Foreskin keratinocyte (primary cell): ENCODE measurements at places on chromosomes 13 and 19. TPM values are rescaled to one million over a fixed set of nuclear protein-coding genes. Genes with fewer than 3 reads are reported as not detected.

NECTIN2 gene
- total RNA-seq = 53.9 and 55.8 TPM in 2 replicates

CRB3 gene
- total RNA-seq = 14.9 and 15.3 TPM in 2 replicates

FGF22 gene
- not detected in 2 replicates for total RNA-seq

UNC13A gene
- 0.03 and 0.04 TPM in 2 replicates for total RNA-seq

IRGC gene
- not detected in 2 replicates for total RNA-seq

UPF1 gene
- total RNA-seq = 56.7 and 58.1 TPM in 2 replicates

ZNF112 gene
- total RNA-seq = 3.2 and 3.3 TPM in 2 replicates

ZNF497 gene
- total RNA-seq = 0.28 and 0.41 TPM in 2 replicates

PGLYRP1 gene
- total RNA-seq = not detected in 2 replicates

ZNF587 gene
- total RNA-seq = 19.4 and 20.2 TPM in 2 replicates

ZNF575 gene
- total RNA-seq = 0.37 and 0.42 TPM in 2 replicates

SAMD4B gene
- 61.2 and 63.2 TPM in 2 replicates for total RNA-seq
